ENCODE measurements at places on chromosomes 16 and 17.
A peak's percentile ranks its signal among the peaks of the same experiment; 100 is the strongest.

- no peak for DNase-seq
Observed at GRCh38 chr17:77651988-77652387, 306.5 kb upstream of the TNRC6C start.

DNA sequence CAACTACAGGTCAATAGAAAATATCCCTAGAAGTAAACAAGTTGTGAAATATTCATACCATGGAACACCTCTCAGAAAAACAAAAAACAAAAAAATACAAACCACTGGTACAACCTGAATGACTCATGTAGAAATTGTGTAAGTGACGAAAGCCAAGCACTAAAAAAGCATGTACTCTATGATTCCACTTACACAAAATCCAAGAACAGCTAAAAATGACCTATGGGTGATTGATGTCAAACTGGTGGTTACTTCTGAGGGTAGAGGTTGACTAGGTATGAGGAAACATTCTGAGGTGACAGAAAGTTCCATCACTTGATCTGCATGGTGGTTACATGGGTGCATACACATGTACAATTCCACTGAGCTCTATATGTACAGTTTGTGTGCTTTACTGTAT, 31.1 kb downstream of the DHRS7C start:
- no peak for DNase-seq

DNA sequence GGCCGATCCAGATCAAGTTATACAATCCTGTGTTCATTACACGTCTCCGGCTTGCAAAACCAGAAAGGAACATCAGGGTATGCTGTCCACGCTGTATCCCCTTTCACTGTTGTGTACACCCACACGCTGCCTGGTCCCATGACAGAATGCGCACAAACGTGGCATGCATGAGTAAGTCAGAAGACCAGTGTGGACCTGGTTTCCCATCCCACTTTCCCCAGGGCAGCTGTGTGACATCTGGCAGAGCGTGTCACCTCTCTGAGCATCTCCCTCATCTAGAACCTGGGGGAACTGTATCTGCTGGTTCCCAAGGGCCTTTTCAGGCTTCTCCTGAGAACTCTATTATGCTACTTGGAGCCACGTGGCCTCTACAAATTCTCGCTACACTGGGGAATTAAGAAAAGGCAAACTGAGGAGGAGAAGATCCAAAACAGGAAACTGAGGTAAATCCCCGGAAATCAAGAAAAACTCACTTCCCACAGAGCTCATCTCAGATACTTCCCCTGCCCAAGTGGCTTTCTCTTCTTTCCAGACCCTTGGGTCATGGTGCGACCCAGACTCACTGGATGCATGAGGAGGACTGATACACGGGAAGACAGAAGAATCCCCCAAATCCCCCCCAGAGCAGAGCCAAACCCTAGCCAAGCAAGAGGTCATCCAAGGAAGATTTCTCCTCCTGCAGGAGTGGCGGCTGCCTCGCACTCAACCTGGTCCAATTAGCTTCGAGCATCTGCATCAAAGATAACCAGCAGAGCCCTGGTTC, 139.3 kb downstream of the GAS7 start:
- DNase-seq: peak; percentile 52

- no peak for DNase-seq
Observed at GRCh38 chr17:15918661-15919259, 26.2 kb upstream of the ADORA2B start.

DNA sequence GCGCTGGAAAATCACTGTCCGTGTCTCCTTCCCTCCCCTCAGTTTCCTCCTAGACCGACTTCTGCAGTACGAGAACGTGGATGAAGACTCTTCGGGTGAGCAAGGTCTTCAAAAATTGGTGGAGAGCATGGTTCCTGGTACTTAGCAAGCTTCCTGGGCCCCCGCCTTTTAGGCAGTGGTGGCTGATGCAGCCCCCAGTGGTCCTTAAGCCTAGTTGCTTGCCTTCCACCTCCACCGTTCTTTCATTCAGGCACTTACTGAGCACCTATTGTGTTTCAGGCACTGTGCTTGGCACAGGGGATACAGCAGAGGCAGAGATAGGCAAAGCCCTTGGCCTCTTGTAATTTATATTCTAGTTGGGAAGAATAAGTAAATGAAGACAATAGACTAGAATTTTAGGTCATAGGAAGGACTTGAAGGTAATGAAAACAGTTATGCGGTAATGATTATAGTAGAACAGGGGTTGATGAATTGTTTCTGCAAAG, 767 bp downstream of the INO80E start:
- DNase-seq: no peak

- no peak for DNase-seq
Observed at GRCh38 chr17:6072157-6072556, 2.0 kb downstream of the WSCD1 start.

GRCh38 chr16:1475552-1476114, 805 bp upstream of the CLCN7 start:
- no peak for DNase-seq

DNA sequence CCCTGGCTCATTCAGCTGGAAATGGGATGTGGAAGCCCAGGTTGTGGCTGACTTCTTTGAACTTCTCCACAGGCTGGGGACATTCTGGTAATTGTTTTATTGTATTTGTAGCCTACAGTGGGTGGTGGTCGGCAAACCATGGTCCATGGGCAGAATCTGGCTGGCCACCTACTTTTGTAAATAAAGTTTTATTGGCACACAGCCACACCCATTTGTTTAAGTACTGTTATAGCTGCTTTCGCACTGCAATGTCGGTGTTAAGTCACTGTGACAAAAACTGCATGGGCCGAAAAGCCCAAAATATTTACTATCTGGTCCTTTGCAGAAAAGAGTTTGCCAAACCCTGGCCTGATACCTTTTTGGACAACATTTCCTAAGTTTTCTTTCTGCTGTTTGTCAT, 86.2 kb downstream of the NTN1 start:
- DNase-seq: no peak

- DNase-seq: peak; percentile 24
Observed at GRCh38 chr17:5582209-5583185, 1.8 kb downstream of the NLRP1 start.

DNA sequence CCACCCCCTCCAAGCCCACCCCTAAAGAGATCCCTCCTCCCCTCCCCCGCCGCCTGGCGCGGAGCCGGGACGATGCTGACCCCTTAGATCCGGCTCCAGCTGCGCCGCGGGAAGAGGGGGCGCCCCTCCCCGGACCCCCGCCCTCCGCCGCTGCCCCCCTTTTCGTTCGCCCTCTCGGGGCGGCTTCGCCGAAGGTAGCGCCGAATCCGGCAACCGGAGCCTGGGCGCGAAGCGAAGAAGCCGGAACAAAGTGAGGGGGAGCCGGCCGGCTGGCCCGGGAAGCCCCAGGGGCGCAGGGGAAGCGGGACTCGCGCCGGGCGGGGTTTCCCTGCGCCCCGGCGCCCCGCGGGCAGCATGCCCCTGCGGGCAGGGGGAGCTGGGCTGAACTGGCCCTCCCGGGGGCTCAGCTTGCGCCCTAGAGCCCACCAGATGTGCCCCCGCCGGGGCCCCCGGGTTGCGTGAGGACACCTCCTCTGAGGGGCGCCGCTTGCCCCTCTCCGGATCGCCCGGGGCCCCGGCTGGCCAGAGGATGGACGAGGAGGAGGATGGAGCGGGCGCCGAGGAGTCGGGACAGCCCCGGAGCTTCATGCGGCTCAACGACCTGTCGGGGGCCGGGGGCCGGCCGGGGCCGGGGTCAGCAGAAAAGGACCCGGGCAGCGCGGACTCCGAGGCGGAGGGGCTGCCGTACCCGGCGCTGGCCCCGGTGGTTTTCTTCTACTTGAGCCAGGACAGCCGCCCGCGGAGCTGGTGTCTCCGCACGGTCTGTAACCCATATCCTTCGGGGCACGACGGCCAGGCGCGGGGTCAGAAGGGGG, 623 bp downstream of the CACNA1G start:
- DNase-seq: no peak

- no peak for DNase-seq
Observed at GRCh38 chr17:79629548-79630049, 18.7 kb upstream of the RBFOX3 start.

DNA sequence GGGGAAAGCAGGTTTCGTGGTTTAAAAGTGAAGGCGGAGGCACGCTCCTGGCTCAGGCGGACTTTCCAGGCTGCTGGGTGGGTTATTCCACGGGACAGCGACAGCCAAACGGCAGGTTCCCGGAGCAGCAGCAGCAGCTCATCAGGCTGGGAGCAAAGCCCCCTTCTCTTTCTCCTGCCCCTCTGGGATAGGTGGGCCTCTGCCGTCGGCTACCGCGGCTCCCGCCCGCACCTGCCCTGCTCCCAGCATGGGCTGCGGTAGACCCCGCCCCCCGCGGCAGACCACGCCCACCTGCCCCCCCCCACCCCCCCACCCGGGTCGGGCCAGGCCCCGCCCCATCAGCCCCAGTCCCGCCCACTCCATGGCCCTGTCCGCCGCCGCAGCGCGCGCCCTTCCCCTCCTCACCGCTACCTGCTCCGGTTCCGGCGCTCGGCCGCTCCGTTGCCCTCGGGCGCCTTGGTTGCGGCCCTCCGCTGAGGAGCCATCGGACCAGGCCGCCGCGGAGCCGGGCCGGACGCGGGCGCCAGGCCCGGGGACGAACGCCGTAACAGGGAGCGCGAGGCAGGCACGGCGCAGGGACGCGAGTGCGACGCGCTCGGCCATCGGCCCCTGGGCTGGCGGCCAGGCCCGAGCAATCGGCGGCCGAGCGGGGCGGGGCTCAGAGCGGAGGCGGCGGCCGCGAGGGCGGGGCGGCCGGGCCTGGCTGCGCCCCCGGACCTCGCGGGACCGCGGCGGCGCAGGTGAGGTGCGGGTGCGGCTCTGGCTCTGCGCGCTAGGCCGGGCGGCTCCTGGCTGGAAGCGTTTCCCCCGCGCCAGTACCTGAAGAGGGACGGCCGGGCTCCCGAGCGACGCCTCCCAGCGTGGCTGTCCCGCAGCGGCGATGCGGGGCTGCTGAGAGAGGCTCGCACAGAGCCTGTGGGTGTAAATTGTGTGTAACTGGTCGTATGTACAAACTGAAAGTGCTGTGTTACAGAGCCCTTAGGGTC, at the start of the genes HEXD and OGFOD3:
HEXD (plus strand) TSS at position 347 of the 986 bp plus-strand sequence. CDS start 1,453 bp downstream, outside the sequence.
OGFOD3 (minus strand) TSS at position 586 of the 986 bp plus-strand sequence; CDS start at position 485, 101 bp downstream.
- peak; percentile 80 for DNase-seq

DNA sequence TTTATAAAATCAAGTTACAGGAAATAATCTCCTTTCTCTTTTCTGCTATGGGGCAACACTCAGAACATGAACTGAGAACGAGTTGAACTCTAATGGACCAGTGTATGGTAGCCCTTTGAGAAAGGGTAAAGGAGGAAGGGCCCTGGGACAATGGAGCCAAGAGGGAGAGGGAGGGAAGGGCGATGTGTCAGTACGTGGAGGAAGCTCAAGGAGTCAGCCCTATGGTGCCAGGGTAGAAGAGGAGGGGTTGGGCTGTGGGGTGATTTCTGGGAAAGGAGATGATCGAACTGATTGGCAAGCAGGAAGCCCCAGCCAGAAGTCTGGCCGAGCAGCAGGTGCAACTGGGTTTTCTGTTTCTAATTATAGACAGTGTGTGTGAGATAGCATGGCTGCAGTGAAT, 4.3 kb upstream of the WIPI1 start:
- DNase-seq: no peak

DNA sequence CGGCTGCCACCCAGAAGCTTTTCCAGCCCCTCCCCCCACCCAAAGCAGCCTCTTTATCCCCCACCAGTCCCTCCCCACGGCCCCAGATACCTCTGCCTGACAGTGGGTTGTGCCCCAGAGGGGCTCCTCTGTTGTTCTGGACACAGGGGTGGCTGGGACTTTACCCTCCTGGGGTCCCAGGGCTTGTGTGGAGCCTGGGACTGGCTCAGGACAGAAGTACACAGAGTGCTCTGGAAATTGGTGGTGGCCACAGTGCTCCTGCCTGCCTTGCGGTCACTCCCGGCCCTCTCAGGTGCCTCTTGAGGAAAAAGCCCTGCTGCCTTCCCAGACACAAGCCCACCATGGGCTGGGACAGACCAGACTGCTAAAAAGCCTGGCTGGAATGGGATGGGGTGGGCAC, 68.2 kb downstream of the RAB11FIP4 start:
- no peak for DNase-seq

GRCh38 chr16:9123871-9124270, 32.4 kb downstream of the HAPSTR1 start:
- DNase-seq: peak; percentile 88

DNA sequence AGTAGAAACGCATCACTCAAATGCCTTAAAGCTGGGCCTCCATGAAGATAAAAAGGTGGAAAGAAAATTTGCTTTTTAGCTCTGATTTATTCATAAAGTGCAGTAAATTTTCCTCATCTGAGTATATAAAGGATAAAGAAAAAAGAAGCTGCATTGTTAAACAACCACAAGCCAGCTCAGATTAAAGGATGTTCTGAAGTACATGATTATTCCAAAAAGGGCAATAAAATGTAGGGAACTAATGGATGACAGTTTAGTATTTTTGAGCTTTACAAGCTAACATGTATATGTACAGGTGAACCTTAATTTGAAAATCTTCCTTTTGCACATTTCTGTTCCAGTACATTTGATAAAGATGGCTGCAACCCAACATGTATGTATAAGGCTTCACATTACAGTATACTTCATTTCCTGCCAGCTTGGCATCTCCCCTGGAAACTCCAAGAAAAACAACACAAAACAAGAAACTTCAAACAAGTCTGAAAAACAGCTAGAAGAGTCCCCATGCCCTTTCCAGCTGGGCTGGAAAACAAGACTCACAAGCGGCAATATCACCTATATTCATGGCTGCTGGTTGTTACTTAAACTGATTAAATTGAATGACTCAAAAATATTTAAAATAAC, 225.7 kb downstream of the CEP112 start:
- DNase-seq: no peak

DNA sequence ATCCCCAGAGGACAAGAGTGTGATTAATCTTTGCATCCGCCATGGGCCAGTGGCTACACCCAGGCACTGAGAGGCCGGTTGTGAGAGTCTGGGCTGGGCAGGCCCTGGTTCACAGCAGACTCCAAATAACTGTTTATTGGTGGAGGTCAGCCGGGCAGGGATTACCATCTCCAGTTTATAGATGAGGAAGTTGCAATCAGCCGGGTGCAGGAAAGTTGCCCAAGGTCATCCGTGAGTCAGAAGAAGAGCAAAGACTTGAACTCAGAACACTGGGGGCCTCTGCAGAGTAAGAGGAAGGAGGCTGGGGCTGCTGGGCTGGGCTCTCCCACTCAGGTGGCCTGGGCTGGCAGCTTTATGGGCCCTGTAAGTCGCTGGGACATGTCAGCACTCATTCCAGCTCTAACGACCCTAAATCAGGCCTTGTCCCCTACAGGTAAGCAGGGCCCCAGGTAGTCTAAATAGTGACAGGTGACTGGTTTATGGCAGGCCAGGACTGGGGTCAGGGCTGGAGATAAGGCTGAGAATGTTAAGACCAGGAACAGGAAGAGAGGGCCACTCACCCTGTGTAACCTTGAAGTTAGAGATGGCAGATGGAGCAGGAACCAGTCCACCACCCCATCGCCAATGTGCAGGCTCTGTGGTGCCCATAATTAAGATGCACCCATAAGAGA, 2.1 kb upstream of the CA4 start:
- DNase-seq: peak; percentile 45

DNA sequence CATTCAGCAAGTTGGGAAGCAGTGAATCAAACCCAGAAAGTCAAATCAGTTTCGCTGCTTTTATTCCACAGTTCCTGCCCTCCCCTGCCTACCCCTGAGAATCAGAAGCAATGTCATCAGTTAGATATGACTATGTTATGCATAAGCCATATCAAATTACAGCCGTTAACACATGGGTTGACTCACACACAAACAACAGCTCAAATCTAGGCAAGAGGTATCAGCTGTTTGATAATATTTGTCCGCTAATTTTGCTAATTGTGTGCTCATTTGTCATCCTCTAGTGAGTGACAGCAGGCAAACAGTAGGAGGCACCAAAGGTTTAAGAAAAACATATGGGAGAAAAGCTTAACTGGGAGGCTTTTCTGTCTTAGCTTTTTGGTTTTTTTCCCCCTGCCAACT, 327.4 kb upstream of the CCL2 start:
- peak; percentile 13 for DNase-seq

- DNase-seq: no peak
Observed at GRCh38 chr17:44988044-44988942, 20.2 kb upstream of the C1QL1 start.

- no peak for DNase-seq
Observed at GRCh38 chr16:3171181-3171854, 16.7 kb upstream of the OR1F1 start.
